ENCODE measurements at places on chromosomes 16 and 17.
A peak's percentile ranks its signal among the peaks of the same experiment; 100 is the strongest.

DNA sequence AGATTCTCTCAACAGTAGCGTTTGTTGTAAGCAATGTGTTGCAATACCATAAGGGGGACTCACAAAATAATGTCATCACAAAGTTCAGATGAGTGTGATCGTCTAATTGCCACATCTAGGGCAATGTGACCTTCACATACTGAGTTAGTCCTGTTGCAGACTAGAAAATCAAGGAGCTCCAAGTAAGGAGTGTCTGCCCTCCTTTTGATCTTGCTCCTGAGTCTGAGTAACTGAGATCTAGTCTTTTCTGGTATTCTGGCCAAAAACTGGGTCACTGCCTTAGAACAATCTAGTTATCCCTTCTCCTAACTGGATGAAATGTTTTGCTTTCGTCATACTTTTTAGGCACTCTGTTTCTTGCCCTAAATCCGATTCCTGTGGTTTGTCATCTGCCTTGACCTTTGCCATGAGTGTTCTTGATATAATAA lies 712.1 kb downstream of the CDH11 start:
- DNase-seq, result no peak

DNA sequence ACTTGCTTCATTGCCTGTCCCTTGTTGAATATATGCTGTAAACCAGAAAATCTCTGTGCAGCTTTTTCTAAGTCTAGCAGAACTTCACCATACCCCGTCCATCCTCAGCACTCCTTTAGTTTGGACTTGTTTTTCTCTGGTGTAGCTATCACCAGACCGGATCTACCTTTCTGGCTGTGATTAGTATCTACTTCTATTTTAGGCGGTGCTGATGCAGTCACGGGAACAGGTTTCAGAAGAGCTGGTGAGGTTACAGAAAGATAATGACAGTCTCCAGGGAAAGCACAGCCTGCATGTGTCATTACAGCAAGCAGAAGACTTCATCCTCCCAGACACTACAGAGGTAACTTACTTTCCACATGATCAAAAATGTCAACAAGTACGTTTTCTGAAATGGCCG lies 46.4 kb downstream of the NUP88 start:
- DNase-seq, result no peak

- DNase-seq, result no peak
Measured at GRCh38 chr17:6675201-6675825, 23.8 kb downstream of the C17orf100 start.

DNA sequence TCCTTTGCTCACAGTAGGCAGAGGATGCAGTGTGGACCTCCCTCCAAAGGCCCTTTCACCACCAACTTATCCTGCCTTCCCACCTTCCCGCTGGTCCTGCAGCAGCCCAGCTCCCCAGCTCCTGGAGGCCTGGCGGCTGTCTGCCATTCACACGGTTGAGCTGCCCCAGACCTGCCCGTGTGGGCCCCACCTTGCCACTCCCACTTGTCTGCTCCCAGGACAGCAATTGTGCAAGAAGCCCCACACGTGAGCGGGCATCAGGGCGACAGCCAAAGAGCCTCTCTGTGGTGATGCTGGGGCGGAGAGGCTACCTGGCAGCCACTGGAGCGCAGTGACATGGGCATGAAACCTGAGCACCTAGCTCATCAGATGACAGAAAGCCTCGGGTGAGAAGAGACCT lies 248.6 kb upstream of the MAF start:
- no peak for DNase-seq

GRCh38 chr17:6290488-6291196 lies 144.3 kb downstream of the AIPL1 start:
- no peak for DNase-seq

DNA sequence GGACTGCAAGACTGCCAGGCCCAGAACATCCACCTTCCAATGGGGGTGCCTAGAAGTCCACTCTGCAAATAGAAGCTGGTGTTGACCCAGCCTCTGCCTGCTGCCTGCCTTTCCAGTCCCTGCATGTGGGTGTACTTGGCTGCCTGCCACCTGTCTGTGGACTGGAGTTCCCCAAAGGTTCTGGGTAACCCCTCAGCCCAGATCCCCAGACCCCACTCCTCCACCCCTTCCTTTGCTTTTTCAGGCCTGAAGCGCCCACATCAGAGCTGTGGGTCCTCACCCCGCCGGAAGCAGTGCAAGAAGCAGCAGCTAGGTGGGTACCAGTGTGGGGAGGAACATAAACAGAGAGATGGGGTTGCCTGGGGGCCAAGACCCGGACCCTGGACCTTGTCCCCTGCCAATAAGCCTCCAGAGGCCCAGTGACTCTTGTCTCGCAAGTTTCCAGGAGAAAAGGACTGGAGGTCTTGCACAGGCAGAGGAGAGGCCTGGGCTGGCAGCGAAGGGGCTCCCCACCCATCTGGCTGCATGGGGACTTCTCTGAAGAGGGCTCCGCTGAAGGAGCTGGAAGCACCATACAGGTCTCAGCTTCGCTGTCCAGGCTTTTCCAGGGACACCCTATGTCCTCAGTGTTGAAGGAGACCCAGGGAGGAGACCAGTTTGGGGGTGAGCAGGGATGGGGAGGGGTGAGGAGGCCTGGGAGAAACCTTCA lies 34.3 kb downstream of the NLRC5 start:
- DNase-seq, result peak; percentile 77

GRCh38 chr16:20903899-20904506 lies 3.4 kb downstream of the LYRM1 start:
- no peak for DNase-seq

DNA sequence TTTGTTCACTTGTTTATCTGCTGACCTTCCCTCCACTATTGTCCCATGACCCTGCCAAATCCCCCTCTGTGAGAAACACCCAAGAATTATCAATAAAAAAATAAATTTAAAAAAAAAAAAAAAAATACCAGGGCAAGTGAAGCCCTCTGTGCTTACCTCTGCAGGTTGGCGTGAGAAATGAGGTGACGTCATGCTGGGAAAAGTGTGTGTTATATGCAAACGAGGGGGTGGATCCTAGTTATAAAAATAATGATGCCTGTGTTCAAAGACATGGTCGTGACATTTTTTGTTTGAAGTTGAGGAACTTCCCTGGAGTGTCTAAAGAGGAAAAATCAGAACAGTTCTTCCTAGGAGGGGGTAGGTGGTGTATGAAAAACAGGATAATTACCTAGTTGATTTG lies 20.2 kb downstream of the TMC7 start:
- no peak for DNase-seq

GRCh38 chr16:88329726-88330700 lies 52.7 kb upstream of the ZNF469 start:
- no peak for DNase-seq

GRCh38 chr17:27354491-27355081 lies 60.7 kb downstream of the WSB1 start:
- DNase-seq, result no peak

GRCh38 chr16:10981697-10982216 lies 37.4 kb downstream of the CLEC16A start:
- DNase-seq, result no peak

GRCh38 chr17:79560527-79560926 lies 50.3 kb downstream of the RBFOX3 start:
- DNase-seq, result no peak
